ENCODE measurements at places on chromosomes 6 and 20. TPM values are rescaled to one million over a fixed set of nuclear protein-coding genes. Genes with fewer than 3 reads are reported as not detected.

The COL12A1 gene
- total RNA-seq, result 383 TPM

DNA sequence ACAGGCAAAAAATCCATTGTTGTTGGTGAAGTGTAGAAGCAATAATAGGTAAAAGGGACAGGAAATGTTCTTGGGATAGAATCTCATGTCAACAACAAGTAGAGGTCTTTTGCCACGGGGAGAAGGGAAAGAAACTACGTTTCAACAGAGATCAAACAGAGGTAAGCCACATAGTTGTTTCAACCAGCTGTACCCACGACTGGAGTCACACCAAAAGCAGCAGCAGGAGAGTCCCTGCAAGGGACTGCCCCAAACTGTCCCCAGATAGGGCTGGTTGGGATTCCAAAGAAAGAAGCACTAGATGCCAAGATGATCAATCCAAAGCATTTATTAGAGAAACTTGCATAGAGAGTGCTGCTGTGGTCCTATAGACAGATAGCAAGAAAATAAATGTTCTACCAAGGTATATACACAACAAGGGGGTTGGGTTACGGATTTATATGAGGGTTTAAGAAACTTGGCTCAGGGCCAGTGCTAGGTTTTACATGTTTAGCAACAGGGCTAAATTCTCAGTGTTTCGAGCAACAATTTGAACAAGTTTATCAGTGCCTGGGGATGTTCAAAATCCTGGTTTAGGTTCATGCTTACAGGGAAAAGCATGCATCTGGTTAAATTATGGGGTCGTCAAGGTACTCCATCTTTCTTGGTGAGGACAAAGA is 466.5 kb downstream of the MMUT start:
- no peak for DNase-seq

DNA sequence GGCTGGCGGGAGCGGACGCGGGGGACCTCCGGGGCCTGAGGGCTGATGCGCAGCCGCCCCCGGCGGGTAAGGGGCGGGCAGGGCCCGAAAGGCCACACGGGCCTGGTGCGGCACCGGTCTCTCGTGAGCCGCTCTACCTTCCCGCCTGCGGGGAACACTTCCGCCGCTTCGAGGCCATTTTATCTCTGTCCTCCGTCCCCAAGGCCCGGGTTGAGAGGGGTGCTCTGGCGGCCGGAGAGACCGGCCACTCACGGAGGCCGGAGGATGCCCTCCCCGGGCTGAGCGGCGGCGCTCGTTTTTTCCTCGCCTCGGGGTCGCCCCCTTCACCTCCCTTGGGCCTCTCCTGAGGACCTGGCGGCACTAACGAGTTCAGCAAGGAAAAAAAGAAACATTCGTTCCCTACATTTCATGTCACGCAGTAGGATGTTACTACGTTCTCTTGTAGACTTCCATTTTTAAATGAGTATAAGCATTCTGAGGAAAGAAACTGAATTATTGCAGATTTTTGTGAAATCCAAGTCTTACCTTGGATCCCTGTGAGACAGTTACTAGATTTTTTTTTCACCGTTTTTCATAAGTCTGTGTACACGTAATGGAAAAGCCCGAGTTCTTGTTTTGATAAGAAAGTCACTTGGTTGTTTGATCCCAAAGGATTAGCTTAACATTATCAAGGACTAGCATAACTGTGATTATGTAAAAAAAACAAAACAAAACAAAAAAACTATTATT is 575 bp downstream of the WTAP start:
- peak; percentile 28 for DNase-seq

DNA sequence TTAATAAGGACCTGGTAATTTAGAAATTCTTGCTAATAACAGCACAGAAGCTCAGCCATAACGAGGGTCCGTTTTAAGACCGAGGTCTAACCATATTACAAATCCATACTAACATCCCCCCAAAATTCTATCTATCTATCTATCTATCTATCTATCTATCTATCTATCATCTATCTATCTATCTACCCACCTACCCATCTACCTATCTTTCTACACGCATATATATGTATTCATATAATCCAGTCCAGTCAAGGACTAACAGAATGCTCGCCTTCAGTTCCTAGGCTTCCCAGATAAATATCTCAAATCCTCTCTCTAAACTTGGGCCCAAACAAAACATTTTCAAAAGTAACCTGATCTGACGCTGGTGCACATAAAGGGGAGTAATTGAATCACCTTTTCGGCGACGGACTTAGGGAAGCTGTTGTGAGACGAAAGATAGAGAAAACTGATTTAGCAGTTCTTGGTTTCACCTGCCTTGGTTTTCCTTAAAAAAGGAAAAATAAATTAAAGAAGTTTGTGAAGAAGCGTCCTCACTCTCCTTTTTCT is 14.5 kb downstream of the HMGN4 start:
- DNase-seq, result peak; percentile 18

- DNase-seq, result no peak
Observed at GRCh38 chr6:79778816-79779215, 147.7 kb downstream of the SH3BGRL2 start.

The PLG gene
- not detected for total RNA-seq

The TMEM200A gene
- total RNA-seq, result 9.3 TPM

The SNTA1 gene
- 8.7 TPM for total RNA-seq

DNA sequence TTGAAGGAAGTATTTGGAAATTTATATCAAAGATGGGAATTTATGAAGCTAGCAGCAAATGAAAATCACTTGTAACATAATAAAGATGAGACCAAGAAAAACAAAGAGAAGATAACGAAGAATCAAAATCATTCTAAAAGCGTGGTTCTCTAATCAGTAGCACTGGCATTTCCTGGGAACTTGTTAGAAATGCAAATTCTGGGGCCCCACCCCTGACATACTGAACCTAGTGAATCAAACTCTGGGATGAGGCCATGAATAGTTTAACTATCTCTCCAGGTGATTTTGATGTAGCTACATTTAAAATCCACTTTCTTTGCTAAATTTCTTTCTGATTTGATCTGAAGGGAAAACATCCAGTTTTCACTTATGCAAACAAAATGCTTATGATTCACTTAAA is 1075.6 kb downstream of the HACE1 start:
- no peak for DNase-seq

The MUC21 gene
- not detected for total RNA-seq

GRCh38 chr20:2289475-2289874 is 6.3 kb upstream of the TGM3 start:
- no peak for DNase-seq

- DNase-seq, result no peak
Observed at GRCh38 chr6:130615816-130616215, 211.4 kb upstream of the SMLR1 start.

The CBLN4 gene
- total RNA-seq, result 0.10 TPM

The LY6G5B gene
- total RNA-seq, result 4.0 TPM

The DLK2 gene
- 2.7 TPM for total RNA-seq

DNA sequence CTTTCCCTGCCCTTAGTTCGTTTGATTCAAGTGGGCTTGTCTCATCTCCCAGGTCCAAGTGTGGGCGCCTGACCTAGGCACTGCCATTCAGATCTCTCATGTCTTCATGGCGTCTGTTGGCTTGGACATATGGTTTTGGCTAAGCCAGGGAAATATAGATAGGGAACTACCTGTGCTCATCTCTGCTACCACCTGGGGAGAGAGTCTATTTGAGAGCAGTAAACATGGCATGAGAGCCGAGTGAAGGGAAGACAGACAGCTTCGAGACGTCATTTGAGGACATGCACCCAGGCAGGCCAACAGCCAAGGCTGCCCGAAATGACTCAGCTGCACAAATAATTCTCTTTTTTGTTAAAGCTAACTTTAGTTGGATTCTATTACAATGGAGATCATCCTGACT is 370.7 kb upstream of the AGPAT4 start:
- DNase-seq, result no peak

GRCh38 chr20:16240355-16240754 is 332.9 kb downstream of the KIF16B start:
- no peak for DNase-seq

DNA sequence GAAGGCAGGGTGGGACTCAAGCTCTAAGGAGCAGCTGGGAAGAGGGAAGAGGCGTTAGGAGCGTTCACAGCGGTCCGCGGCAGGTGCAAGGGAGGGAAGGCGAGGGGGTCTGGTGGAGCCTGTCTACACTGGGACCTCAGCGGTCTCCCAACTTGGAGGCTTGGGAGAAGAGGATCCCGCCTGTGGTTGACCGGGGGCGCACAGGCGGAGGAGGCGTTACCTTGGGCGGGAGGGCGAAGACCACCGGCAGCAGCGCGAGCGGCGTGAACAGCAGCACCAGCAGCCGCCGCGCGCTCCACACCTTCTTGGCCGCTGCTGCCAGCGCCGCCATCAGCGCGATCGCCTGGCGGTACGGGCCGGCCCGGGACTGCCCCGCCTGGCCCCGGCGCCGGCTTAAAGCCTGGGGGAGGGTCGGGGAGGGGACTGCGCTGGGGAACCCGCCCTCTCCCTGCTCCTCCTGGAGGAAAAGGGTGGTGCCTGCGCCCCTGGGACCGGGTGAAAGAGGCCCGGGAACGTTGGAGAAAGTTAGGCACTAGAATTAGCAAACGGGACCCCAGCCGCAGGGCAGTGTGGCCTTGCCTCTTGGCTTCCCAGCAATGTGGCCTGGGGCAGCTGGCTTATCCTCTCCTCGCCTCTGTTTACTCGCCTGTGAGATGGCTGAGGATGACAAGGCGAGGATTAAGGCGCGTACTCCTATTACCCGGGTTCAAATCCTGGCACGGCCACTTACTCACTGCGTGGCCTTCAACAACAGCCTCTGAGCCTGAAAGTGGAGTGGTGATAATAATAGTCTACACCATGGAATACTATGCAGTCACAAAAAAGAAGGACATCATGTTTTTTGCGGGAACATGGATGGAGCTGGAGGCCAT is at the start of gene SLC13A3:
Gene SLC13A3 (minus strand): TSS at position 369 of the 872 bp plus-strand sequence. CDS start 38 bp downstream, at position 331.
- DNase-seq, result no peak

The NRM gene
- 3.6 TPM for total RNA-seq
